ENCODE measurements at places on chromosomes 1 and 21.

DNA sequence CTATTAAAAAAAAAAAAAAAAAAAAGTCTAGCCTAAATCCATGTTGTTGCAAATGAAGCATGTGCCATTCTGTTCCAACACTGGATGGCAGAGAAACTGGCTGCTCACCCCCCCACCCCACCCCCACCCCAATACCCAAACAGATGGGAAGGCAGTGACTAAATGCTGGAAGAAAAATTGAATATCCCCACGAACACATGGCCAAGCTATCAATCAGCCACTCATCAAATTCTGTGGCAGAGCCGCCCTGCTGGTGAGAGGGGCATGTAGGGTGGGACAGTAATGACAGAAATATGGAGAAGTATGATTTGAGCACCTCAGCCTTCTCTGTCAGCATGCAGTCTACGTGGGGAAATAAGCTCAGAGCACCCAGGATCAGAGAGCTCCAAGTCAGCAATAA is 34.1 kb downstream of the OPTC start:
- no peak for DNase-seq

GRCh38 chr1:244836135-244836521 is 670 bp downstream of the COX20 start:
- DNase-seq: no peak

GRCh38 chr21:41761211-41761933 is 5.5 kb downstream of the RIPK4 start:
- no peak for DNase-seq

DNA sequence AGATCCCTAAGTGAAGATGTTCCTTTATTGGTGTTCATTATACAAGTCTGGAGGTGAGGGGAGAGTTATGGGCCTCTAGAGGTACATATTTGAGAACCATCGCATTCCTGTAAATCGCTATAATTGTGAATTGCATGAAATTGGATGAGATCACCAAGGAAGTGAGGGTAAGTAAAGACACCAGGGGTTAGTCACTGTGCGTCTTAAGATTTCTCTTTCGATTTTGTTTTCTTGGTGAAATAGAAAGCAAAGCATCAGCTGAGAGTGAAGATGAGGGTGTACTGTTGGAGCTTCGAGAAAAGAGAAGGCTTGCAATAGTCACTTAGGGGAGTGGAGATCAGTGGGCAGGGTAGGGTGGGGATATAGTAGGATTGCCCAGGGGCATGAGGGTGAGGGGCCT is 82.1 kb downstream of the RAVER2 start:
- DNase-seq: no peak

GRCh38 chr1:41329662-41330587 is 31.3 kb upstream of the FOXO6 start:
- no peak for DNase-seq

DNA sequence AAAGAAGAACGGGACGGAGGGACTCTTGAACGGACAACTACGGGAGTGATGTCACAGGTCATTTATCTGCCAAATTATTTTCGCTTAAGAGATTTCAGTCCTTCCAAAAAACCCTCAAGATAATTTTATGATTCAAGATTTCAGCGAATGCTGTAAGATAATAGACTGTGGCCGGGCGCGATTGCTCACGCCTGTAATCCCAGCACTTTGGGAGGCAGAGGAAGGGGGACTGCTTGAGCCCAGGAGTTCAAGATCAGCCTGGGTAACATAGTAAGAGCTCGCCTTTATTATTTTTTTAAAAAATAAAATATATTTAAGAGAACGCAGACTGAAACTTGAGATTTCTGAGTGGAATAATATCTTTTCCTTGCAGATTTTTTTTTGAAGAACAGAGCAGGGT is 609 bp downstream of the RWDD2B start:
- no peak for DNase-seq

DNA sequence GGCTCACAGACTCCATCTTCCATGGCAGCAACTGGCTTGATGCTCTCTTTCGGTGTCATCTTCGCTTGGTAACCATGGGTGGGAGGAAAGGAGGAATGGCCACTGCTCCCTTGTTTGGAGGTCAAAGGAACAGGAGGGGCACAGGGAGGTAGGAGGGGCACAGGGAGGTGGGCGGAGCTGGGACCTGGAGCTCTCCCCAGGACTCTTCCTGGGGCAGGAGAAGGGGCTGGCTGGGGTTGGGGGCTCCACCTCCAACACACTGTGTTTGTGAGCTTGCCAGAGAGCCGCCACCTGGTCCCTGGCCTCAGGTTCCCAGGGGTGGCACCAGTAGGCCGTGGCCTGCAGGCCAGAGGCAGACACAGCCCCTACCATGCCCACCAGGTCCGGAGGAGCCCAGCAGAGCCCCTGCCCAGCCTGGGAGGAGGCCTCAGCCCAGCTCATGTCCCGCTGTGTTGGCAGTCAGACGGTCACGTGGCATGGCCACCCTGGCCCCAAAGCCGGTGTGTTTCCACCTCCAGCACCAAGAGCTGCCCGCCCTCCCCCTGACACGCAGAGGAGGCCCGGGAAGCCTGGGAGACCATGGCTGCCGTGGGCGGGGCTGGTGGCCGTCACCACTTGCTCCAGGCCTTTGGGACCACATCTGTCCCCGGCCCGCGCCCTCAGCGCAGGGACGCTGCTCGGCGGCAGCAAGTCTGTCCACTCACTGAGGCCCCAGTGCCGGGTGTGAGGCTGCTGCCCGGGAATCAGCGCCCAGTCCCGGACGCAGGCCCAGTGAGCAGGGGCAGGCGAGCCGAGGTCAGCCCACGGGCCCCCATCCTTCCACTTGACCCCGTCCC is 73.9 kb downstream of the MORN1 start:
- no peak for DNase-seq

DNA sequence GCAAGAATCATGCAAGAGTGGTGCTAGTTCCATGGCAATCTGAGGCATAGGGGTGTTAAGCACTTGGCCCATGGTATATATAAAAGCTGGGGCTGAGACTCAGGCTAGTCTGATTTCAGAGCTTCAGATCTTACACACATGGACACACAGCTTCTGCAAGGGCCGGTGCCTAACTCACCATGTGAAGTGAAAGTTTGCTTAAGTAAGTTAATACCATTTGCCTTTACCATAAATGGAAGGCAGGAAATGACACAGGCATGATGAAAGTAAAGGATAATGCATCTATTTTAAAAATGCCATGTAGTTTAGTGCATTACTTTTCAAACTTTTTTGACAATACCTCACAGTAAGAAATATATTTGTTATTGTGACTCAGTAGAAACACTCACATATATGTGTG is 122.6 kb downstream of the KCNJ6 start:
- DNase-seq: no peak

DNA sequence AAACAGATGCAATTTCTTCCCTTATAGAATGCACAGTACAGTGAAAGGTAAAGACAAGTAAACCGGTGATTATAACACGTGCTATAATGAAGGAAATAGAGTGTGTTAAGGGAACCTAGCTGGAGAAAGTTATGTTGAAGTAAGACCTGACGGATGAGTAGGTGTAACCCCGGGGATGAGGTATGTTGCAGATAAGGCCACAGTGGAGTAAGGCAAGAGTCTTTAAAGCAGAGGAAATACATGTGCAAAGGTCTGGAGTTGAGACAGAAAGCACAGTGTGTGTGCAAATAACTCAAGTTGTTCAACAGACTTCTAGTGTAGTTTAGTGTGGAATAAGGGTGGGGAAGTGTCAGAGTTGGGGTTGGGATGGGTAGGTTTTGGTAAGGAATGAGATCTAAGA is 2.9 kb downstream of the DBT start:
- no peak for DNase-seq

- no peak for DNase-seq
These were observed 57.2 kb downstream of the ERI3 start for GRCh38 chr1:44297695-44298400.

DNA sequence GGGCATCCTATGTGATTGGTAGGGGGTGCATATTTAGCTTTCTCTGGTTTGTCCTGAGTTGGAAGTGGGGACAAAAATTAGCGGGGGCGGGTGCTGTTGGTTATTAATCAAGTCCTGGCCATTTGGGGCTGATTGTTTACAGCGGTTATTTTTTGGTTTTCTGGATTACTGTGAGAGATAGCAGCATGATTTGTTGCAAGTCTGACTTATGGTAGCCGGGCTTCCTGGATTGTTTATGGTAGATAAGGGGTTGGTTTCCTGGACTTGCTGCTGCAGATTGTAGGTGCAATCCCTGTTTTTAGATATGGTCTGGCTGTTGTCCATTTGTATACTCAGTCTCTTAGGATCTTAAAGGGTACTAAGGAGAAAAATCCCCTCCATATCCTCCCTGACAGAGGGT is 12.1 kb upstream of the PROK1 start:
- no peak for DNase-seq
